Gastrocnemius medialis (tissue), 4 donors: ENCODE measurements at places on chromosomes 2 and 18. TPM values are rescaled to one million over a fixed set of nuclear protein-coding genes. Genes with fewer than 3 reads are reported as not detected.
A peak's percentile ranks its signal among the peaks of the same experiment; 100 is the strongest.

DNA sequence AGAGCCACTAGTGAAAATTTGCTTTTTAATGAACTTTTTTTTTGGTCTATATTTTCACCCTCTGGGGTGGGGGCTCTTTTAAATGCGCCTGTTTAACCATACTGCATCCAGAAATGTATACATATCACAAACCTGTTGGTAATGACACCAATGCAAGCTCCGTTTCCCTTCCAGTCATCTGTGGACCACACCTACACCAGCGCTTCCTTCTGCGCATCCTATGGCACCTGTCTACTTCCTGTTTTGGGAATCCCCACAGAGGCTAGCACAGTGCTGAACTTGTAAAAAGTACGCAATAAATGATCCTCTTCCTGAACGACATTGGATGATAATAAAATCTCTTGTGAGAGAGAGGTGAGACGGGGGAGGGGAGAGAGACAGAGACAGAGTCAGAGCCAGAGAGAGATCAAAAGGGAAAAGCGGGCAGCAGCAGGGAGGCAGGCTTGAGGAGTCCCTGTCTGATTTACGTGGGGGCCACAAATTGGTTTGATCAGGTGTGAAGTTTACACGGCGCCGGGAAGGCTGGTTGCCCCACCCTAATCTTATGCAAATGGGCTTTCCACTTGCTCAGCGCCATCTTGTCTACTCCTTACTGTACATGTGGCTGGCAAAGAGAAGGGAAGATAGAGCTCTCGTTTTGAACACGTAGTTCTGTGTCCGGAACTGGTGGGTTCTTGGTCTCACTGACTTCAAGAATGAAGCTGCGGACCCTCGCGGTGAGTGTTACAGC lies 38.1 kb upstream of the SLC38A11 start:
- H3K36me3 ChIP-seq: no peaks in the 10 kb centered on the region
- H3K4me1 ChIP-seq: no peaks in the 10 kb centered on the region
- no peak overlapping the region for H3K4me3 ChIP-seq
- DNase-seq: no peak

DNA sequence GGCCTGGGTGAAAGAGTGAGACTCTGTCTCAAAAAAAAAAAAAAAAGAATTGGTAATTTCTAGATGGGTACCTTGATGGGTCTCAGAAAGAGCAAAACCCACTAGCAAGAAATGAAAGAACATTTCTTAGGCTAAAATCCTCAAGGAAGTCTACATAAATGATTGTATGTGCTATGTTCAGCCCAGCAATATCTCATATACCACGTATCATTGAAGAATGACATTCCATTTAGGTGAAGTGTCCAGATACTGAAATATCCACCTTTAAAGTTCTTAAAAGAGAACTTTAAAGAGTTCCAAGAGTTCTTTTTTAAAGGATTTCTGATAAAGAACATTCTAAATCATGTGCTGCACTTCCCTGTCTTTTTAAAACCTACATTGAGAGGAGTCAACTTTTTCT lies 19.2 kb downstream of the NRP2 start:
- no peaks in the 10 kb centered on the region for H3K36me3 ChIP-seq
- no peak overlapping the region for H3K27ac ChIP-seq
- H3K4me3 ChIP-seq: no peak overlapping the region
- DNase-seq: no peak

GRCh38 chr2:179965291-179966258 lies 41.5 kb downstream of the CWC22 start:
- no peak overlapping the region for H3K27ac ChIP-seq
- H3K27me3 ChIP-seq: no peaks in the 10 kb centered on the region
- H3K4me3 ChIP-seq: no peak overlapping the region
- no peaks in the 10 kb centered on the region for H3K4me1 ChIP-seq
- no peaks in the 10 kb centered on the region for H3K36me3 ChIP-seq
- DNase-seq: no peak

- H3K27me3 ChIP-seq: no peaks in the 10 kb centered on the region
- DNase-seq: no peak
- peak overlapping the region; percentile 67 for H3K27ac ChIP-seq
- no peaks in the 10 kb centered on the region for H3K36me3 ChIP-seq
- H3K4me1 ChIP-seq: peaks cover 51% of the 10 kb centered on the region
Observed at GRCh38 chr2:42930025-42930581, 137.7 kb upstream of the HAAO start.

DNA sequence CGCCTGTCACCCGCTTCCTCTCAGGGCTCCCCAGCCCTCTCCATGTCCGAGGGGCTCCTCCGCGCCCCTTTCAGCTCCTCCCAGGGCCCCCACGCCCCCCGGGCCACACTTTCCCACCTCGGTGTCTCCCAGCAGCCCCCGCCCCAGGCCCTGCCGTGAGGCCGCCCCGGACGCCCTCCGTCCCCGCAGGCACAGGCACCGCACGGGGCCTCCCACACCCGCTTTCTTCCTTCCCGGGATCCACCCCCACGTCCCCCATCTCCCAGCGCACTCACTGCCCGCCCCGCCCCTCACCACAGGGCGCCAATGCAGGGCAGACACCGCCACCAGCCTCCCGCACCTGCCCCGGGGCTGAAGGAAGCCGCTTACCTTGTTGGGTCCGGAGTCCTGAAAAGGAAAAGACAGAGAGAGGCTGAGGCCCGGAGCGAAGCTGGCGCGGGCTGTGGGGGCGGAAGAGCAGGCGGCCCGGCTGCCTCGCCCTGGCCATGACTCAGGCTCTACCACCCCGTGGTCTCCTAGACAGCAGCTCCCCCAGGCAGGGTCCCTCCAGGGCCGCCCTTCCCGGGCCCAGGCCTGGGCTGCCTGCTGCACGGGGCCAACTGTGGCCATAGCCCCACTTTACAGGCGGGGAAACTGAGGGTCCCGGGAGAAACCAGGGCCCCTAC lies 37.7 kb downstream of the KIF1A start:
- H3K4me3 ChIP-seq: no peak overlapping the region
- H3K27me3 ChIP-seq: peaks cover 14% of the 10 kb centered on the region
- H3K36me3 ChIP-seq: no peaks in the 10 kb centered on the region
- DNase-seq: no peak
- H3K27ac ChIP-seq: no peak overlapping the region
- no peaks in the 10 kb centered on the region for H3K4me1 ChIP-seq

GRCh38 chr18:29171892-29172755 lies 995.2 kb upstream of the CDH2 start:
- H3K27me3 ChIP-seq: no peaks in the 10 kb centered on the region
- no peaks in the 10 kb centered on the region for H3K36me3 ChIP-seq
- no peak for DNase-seq

GRCh38 chr18:44826418-44827259 lies 146.0 kb downstream of the SETBP1 start:
- H3K27me3 ChIP-seq: no peaks in the 10 kb centered on the region
- H3K27ac ChIP-seq: peak overlapping the region; percentile 69
- no peaks in the 10 kb centered on the region for H3K36me3 ChIP-seq
- peaks cover 52% of the 10 kb centered on the region for H3K4me1 ChIP-seq

DNA sequence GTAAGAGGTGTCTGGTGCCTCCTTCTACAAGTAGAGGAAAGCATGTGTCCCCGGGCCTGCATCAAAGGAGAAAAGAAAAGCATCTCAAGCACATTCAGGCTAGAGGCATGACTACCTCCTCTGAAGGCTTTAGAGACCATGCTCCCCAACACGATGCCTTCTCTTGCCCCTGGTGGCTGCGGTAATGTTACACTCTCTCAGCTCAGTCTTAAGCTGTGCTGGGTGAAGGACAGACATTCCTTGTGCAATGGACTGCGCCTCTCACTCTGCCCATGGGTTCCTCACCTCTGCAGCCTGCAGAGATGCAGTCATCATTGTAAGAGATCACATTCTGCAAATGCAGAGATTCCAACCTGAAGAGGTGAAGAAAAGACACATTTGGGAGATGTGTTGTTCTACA lies 148.2 kb upstream of the HNRNPA3 start:
- H3K4me1 ChIP-seq: no peaks in the 10 kb centered on the region
- H3K27me3 ChIP-seq: no peaks in the 10 kb centered on the region
- H3K4me3 ChIP-seq: no peak overlapping the region
- no peak overlapping the region for H3K27ac ChIP-seq

DNA sequence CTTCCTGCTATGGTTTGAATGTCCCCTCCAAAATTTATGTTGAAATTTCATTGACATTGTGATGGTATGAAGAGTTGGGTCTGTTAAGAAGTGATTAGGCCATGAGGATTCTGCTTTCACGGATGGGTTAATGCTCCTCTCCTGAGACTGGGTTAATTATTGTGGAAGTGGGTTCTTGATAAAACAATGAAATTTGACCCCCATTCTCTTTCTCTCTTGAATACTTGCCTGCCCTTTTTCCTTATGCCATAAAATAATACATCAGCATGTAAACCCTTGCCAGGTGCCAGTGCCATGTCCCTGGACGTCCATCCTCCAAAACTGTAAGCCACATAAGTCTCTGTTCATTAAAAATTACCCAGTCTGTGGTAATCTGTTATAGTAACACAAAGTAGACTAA lies 352.8 kb downstream of the LRRTM4 start:
- H3K4me3 ChIP-seq: no peak overlapping the region
- H3K36me3 ChIP-seq: no peaks in the 10 kb centered on the region
- H3K27ac ChIP-seq: no peak overlapping the region
- DNase-seq: no peak

- no peaks in the 10 kb centered on the region for H3K27me3 ChIP-seq
- H3K4me3 ChIP-seq: no peak overlapping the region
- H3K36me3 ChIP-seq: peaks cover 21% of the 10 kb centered on the region
- H3K4me1 ChIP-seq: peaks cover 27% of the 10 kb centered on the region
Observed at GRCh38 chr2:208315081-208315788, 49.2 kb downstream of the PIKFYVE start.

DNA sequence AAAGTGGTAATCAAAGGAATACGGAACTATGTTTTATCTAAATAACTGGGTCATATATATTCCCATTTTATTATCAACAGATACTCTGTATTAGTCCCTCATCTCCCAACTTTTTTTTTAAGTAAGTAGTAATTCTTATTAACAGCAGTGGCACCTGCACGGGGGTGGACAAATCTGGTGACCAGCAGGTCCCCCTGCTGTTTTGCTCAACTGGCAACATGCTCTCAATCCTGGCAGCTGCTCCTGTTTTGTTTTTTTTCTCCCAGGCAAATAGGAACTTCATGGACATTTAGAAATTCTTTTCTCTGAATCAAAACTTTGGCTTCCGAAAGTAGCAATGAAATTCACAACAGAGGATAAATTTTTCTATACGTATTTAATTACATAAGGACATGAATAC lies 193.5 kb downstream of the SS18 start:
- no peak overlapping the region for H3K27ac ChIP-seq
- DNase-seq: no peak
- no peaks in the 10 kb centered on the region for H3K27me3 ChIP-seq
- H3K4me3 ChIP-seq: no peak overlapping the region

GRCh38 chr18:9091066-9091476 lies 11.4 kb upstream of the NDUFV2 start:
- no peak overlapping the region for H3K4me3 ChIP-seq
- no peak overlapping the region for H3K27ac ChIP-seq
- H3K27me3 ChIP-seq: no peaks in the 10 kb centered on the region
- H3K36me3 ChIP-seq: no peaks in the 10 kb centered on the region
- no peak for DNase-seq

DNA sequence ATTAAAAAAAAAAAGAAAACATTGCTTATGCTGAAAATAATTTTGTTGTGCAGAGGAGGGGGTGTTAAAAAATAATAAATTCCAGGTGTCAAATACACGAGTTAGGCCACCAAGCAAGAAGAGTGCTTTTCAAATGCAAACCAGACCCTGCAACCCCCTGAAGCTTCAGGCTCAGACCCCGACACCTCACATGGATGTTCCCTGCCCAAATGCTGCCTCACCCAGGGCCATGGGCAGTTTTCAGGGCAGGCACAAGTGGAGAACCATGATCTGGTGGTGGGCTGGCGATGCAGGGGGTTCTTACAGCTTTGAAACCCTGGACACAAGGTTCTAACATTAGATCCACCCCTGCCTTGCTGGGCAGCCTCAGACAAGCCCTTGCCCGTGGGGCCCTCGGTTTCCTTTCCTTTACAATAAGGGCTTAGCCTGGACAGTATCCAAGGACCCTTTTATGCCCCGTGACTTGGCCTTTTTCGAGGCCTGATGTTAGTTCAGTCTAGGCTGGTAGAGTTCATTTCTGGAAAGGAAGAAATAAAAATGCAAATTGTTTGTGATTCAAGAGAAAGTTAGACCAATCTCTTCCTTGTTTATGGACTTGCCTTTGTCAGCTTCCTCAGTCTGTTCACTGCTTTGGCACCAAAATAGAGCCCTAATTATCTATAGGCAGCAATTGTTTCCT lies 168.7 kb downstream of the DDX1 start:
- no peaks in the 10 kb centered on the region for H3K27me3 ChIP-seq
- no peak overlapping the region for H3K4me3 ChIP-seq
- no peaks in the 10 kb centered on the region for H3K36me3 ChIP-seq

- no peak for DNase-seq
- no peaks in the 10 kb centered on the region for H3K27me3 ChIP-seq
- H3K27ac ChIP-seq: no peak overlapping the region
- H3K4me3 ChIP-seq: no peak overlapping the region
- H3K36me3 ChIP-seq: no peaks in the 10 kb centered on the region
Observed at GRCh38 chr2:241286348-241287090, 29.0 kb downstream of the HDLBP start.

GRCh38 chr2:2938481-2938880 lies 439.1 kb downstream of the EIPR1 start:
- H3K4me1 ChIP-seq: no peaks in the 10 kb centered on the region
- no peaks in the 10 kb centered on the region for H3K36me3 ChIP-seq
- no peaks in the 10 kb centered on the region for H3K27me3 ChIP-seq
- no peak for DNase-seq
- H3K27ac ChIP-seq: no peak overlapping the region

- no peaks in the 10 kb centered on the region for H3K27me3 ChIP-seq
- no peak overlapping the region for H3K27ac ChIP-seq
- DNase-seq: no peak
- H3K4me3 ChIP-seq: no peak overlapping the region
- no peaks in the 10 kb centered on the region for H3K4me1 ChIP-seq
Observed at GRCh38 chr18:1906421-1906820, 664.9 kb downstream of the METTL4 start.

GRCh38 chr2:152611458-152612231 lies 105.6 kb downstream of the PRPF40A start:
- H3K4me1 ChIP-seq: peaks cover 83% of the 10 kb centered on the region
- peak overlapping the region; percentile 75 for H3K27ac ChIP-seq
- no peaks in the 10 kb centered on the region for H3K36me3 ChIP-seq
- no peaks in the 10 kb centered on the region for H3K27me3 ChIP-seq
- H3K4me3 ChIP-seq: no peak overlapping the region
- peak; percentile 82 for DNase-seq

- no peak overlapping the region for H3K4me3 ChIP-seq
- H3K4me1 ChIP-seq: no peaks in the 10 kb centered on the region
- peak; percentile 38 for DNase-seq
- no peaks in the 10 kb centered on the region for H3K27me3 ChIP-seq
Observed at GRCh38 chr2:162297925-162298552, 20.4 kb downstream of the IFIH1 start.

DNA sequence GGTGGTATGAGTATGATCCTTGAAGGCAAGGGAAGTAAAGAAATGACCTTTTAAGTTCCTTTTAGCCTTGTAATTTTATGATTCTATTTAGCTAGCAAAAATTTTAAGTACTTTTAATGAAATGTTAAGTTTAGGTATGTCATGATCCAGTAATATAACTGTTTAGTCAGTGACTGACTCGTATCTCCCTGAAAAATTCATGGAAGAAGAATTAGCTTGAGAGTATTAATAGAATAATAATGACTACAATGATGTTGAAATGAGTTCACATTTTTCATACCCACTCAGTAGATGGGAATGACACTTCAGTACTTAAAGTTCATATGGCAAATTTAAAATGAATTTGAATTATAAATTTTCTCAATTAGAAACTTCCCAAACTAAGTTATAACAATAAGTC lies 14.6 kb downstream of the RAB3GAP1 start:
- no peak for DNase-seq
- H3K27ac ChIP-seq: no peak overlapping the region
- H3K4me1 ChIP-seq: peaks cover 17% of the 10 kb centered on the region
- no peak overlapping the region for H3K4me3 ChIP-seq

The TMEM37 gene
- 0.49 TPM for total RNA-seq

The CCDC141 gene
- total RNA-seq: 1.5 TPM

The DNMT3A gene
- total RNA-seq: 14.1 TPM

The EN1 gene
- total RNA-seq: 11.0 TPM

The SNED1 gene
- total RNA-seq: 16.4 TPM

The SULT1C2 gene
- not detected for total RNA-seq

The IL37 gene
- total RNA-seq: not detected
